Hypothalamus (tissue), 51 donors: ENCODE measurements at places on chromosomes 4 and X.

GRCh38 chr4:71130827-71131603 lies 137.6 kb downstream of the DCK start:
- DNase-seq, result no peak

DNA sequence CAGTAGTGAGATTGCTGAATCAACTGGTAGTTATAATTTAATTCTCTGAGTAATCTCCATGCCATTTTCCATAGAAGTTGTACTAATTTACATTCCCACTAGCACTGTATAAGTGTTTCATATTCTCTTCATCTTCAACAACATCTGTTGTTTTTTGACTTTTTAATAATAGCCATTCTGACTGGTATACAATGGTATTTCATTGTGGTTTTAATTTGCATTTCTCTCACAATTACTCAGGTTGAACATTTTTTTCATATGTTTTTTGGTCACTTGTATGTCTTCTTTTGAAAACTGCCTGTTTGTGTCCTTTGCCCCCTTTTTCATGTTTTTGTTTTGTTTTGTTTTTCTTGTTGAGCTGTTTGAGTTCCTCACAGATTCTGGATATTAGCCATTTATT lies 880.2 kb downstream of the RAPGEF2 start:
- no peak for DNase-seq

- DNase-seq, result no peak
Observed at GRCh38 chrX:125153621-125154020, 166.1 kb upstream of the TEX13C start.

GRCh38 chr4:7289589-7289988 lies 97.3 kb downstream of the SORCS2 start:
- DNase-seq, result no peak

- DNase-seq, result no peak
Observed at GRCh38 chr4:93710101-93710846, 118.3 kb upstream of the ATOH1 start.

DNA sequence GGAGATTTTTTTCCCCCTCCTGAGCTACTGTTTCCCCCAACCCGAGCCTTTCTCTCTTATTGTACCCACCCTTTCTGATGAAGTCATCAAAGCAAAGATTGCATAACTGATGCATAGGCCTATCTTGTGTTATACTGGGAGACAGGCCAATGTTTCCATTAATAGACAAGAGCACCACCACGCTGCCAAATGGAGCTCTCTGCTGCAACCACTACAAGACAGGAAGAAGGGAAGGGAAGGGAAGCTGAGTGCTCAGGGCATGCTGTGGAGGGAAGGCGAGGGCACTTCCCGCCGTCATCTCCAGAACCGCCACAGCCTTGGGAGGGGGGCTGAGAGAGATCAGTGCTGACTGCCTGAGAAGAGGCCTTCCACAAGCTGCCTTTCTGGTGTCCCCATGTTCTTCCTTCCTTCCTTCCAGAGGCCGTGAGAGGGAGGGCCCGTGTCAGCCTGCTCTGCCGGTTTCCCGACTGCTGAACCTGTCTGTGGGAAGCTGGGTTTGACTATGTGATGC lies 75.0 kb downstream of the MGST2 start:
- DNase-seq, result peak; percentile 15

DNA sequence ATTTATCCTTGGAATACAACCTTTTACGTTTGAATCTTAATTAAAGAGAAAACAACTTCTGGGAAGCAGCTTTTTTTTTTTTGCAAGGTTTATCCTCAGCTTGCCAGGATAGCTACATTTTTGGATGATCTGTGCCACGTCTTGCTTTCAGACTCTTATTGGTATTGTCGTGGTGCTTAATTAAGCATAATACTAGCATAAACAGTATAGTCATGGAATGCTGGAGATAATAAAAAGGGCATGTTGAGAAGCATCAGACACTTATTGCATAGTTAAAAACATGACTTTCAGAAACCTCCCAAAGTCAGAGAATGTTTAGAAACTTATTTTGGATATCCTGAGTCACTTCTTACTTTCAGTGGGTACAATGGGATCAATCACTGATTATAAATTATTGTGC lies 77.0 kb downstream of the PALLD start:
- no peak for DNase-seq

GRCh38 chrX:68842351-68842750 lies 13.5 kb downstream of the EFNB1 start:
- DNase-seq, result no peak

DNA sequence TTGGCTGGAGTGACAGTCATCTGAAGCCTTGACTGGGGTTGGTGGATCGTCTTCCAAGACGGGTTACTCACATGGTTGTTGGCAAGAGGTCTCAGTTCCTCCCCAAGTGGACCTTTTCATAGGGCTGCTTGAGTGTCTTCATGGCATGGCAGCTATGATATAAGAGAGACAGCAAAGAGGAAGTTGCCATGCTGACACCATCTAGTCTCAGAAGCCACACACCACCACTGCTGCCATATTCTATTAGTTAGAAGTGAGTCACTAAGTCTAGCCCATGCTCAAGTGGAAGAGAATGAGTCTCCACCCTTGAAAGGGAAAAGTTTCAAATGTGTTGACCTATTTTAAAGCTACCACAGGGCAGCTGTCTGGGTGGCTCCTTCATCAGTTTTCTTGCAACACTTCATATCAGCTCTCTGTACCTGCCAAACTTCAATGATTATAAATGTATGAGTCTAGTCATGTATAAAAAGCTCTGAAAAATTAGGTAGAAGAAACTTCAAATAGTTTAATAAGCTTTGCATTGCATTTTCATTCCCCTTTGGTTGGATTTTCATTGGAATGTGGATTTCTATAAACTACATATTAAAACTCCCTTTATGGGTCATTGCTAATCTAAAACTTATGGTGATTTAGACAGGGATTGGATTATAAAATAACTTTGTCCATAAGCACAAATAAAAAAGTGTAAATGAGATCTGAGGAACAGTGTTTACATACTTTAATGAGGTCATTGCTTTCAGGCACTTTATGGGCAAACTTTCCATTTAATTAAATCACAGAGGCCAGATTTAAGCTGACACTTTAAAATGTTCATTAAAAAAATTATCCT lies 68.0 kb upstream of the ATXN3L start:
- DNase-seq, result no peak

DNA sequence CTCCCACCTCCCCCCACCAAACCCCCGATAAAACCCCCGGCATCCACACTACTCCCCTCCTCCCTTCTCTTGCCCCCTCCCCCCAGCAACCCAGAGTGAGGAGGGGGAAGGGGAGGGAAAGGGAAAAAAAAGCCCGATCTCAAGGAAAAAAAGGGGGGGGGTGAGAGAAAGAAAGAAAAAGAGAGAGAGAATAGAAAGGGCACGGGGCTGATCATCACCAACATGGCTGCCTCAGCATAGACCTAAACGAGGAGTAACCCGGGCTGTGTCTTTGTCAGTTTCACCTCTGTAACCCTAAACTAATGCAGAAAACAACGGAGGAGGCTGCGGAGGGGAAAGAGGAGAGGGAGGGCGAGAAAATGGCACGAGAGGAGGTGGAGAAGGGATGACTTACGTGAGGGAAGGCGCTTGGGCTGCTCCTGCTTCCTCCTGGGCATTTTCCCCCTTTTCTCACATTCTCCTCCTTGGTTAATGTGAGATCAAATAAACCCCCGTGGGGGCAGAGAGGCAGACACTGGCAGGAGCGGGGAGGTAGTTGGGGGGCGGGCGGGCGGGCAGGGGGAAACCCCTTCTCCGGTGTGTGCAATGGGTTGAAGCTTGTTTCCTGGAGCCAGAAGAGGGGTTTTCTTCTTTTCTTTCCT lies 532 bp downstream of the ZNF827 start:
- DNase-seq, result no peak

- no peak for DNase-seq
Observed at GRCh38 chr4:140092094-140092851, 61.7 kb downstream of the MAML3 start.

DNA sequence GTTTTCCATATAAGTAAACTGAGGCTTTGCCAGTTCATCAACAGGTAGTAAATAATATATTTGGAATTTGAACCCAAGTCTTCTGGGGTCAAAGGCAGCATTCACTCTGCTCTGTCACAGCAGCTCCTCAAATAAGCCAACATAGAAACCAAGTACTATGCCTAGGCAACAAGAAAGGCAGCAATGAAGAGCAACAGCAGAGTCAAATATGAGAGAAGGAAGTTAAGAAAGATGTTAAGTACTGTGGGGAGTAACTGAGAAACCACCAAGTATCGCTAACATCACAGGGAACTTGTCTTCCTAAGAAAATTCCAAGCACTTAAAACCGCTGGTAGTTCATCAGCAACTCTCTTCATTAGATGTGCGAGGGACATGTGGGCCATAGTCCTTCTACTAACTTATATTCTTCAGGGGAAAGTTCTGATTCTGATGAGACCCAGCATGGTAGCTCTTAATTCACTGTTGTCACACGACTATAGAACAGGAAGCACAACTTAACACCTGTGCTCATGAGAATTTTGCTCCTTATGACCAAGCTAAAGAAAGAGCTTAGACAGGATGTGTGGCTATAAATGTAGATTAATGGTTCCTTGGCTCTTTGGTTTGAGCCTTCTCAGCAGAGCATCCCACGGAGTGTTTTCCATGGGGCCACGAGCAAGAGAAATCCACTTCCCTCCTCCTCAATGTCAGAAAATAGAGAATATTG lies 107.8 kb downstream of the AR start:
- no peak for DNase-seq

GRCh38 chrX:46599051-46599560 lies 25.5 kb downstream of the CHST7 start:
- no peak for DNase-seq

- no peak for DNase-seq
Observed at GRCh38 chrX:20330545-20330944, 63.8 kb upstream of the RPS6KA3 start.

DNA sequence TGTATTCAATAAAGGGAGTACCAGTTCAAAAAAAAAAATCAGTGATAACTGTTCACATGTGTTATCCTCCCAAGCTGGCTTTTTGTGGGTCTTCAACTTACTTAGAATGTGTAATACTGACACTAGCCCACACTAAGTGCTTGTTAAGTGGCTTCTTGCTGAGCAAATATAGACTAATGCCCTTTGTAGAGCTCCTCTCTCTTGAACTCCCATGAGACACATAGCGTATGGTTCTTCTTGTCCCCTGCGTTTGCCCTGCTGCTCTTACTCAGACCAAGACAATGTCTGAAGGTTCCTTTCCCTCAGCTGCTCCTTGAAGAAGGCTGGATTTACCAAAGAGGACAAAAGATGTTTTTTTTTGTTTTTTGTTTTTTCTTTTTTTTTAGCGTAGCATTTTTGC lies 110.9 kb downstream of the FRAS1 start:
- DNase-seq, result no peak

- no peak for DNase-seq
Observed at GRCh38 chr4:38069271-38069760, 109.1 kb downstream of the PTTG2 start.

DNA sequence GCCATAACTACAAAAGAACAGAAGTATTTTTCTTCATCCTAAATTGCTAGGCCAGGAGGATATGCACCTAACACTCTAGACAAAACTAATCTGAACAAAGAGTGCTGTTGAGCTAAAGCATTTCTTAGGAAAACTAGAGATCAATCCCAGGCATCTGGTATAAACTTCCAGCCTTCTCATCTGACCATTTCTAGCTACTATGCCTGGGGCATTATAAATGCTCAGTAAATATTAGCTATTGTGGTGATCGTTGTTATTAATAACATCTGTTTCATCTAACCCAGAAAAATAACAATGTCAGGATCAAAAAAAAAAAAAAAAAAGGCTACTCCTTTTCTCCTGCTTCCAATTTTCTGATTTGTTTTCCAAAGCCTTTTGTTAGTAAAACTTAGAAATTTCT lies 7.7 kb upstream of the SLC10A6 start:
- DNase-seq, result no peak

- DNase-seq, result no peak
Observed at GRCh38 chrX:110026099-110026844, 23.4 kb downstream of the TMEM164 start.

DNA sequence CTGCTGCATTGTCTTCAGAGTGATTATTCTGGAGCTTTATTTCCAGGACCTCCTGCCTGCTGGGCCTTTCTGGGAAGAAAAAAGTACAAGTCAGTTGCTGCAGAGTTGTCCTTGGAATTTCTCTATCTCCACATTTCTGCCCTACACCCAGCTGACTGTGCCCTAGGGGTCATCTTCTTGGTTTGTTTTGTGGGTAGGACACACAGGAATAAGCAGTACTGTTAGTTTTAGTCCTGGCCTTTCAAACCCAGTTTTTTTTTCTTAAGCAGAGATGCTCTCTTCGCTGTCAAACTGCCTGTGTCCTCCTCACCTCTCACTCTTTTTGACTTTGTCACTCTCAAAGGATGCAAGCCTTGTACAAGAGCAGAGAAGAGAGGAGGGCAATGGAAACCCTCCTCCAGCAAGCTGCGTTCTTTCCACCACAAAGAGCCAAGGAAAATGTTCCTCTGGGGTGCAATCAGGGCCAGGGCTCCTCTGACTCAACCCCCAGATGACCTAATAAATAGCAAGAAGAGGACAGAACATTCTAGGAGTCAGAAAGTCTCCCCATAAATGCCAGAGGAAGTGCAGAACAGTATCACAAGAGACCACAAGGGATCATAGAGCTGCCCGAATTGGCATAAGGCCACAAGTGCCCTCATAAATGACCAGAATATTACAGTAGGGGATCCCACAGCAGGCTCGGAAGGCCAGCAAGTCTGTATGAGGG lies 186.2 kb downstream of the RCHY1 start:
- DNase-seq, result no peak

DNA sequence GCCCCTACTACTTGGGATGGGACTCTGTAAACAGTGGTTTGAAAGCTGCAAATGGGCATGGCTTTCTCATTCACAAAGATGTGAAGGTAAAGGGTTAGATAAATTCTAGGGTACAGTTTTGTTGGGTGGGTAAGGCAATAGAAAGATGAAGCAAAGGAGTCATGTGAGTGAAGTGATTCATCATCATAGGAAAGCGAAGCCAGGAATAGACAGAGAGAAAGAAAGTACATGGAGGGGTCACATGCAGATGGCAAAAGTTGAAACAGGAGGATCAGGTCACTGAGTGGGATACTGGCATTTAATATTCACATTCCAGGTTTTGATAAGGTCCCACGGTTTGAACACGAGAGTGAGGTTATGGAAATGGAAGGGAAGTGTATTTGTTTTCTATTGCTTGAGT lies 8.2 kb upstream of the ABCG2 start:
- DNase-seq, result no peak

DNA sequence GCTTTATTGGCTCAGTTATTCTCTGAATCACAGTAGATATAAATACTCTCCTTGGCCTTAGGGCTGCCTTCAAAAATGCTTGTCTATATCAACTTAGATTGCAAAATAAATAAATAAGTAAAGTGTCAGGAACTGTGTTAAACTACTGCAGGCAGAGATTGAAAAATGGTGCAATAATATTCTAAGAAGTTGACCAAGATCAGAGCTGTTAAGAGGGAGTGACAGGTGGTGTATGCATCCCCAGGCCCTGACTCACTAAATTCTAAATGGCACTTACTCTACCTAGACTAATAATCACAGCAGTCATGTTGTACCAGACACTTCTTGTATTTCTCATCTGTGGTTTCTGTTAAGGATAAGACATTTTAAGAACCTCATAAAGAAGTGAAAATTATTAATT lies 235.1 kb upstream of the SPOCK3 start:
- no peak for DNase-seq
